ENCODE measurements at places on chromosomes 3 and 15.

GRCh38 chr15:39472621-39473297, 108.1 kb upstream of the THBS1 start:
- DNase-seq, result no peak

DNA sequence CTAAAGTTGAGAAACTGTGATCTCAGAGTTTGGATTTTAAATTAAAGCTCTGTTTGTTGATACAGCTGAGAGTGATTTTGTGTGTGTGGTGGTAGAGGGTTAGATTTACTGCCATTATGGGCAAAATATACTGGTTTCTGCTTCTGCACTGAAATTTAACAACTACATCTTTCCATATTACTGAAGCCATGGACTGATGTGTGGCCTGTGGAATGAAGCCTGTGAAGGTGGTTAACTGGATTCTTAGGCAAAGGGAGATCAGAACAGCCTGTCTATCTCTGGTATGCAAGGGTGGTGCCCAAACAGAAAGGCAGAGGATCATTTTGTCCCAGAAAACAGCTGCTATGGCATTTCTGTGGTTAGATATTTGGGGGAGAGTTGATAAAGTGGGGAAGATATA, 297.3 kb upstream of the THBS1 start:
- no peak for DNase-seq

- DNase-seq, result no peak
Measured at GRCh38 chr3:146334151-146334550, 83.2 kb upstream of the PLSCR4 start.

- no peak for DNase-seq
Measured at GRCh38 chr3:160049988-160050387, 61.4 kb downstream of the IL12A start.

- DNase-seq, result no peak
Measured at GRCh38 chr3:64097920-64098319, 74.6 kb upstream of the PSMD6 start.

DNA sequence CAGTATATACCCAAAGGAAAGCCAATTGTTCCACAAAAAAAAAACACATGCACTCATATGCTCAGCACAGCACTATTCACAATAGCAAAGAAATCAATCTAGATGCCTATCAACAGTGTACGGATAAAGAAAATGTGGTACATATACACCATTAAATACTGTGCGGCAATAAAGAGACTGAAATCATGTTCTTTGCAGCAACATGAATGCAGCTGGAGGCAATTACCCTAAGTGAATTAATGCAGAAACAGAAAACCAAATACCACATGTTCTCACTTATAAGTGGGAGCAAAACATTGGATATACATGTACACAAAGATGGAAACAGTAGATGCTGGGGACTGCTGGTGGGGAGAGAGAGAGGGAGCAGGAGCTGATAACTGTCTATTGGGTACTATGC, 124.2 kb upstream of the AADACL2 start:
- no peak for DNase-seq

- no peak for DNase-seq
Measured at GRCh38 chr3:50534681-50535330, 31.4 kb upstream of the CACNA2D2 start.

GRCh38 chr3:161977063-161977462, 480.5 kb downstream of the OTOL1 start:
- DNase-seq, result no peak

GRCh38 chr3:6680119-6680806, 180.7 kb upstream of the GRM7 start:
- no peak for DNase-seq

DNA sequence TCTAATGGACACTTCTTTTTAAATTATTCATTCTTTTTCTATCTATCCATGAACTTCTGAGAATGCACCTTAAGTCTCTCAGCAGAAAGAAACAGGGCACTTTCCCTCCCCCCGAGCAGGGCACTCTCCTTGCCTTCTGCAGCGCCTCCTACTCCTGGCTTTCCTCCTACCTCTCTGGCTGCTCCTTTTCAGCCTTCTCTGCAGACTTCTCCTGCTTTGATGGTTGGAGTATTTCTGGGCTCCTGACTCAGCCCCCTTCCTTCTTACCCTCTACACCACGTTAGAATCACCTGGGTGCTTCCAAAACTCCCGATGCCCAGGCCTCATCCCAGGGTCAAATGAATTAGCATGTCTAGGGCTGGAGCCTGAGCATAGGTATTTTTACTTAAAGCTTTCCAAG, 3.4 kb downstream of the SCN5A start:
- no peak for DNase-seq

DNA sequence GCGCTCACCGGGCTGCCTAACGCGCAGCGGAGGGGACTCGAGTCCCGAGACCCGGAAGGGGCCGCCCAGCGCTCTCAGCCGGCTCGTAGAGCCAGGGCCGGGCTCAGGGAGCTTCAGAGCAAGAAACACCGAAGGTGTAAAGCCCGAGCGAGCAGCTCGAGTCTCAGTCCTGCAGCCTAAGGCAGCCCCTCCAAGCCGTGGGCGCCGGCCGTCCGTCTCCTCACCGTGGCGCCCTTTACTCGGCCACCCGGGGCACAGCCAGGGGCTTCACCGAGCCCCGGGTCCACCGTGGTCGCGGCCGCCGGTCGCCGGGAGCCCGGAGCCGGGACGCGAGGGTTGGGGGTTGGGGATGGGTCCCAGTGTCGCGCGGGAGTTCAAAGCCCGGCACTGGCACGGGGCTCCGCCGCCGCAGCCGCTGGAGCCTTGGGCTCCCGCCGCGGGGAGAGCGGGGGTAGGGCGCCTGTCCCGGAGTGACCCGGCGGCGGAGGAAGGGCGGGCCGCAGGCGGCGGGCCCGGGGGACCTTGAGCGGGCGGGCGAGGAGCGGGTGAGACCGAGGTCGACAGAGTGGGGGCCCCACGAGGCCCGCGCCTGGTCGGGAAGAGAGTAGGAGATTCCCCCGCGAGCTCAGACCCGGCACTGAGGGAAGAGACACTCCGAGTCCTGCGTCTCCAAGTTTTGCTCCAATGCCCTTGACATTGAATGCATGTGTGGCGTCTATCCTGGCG, 26.9 kb upstream of the THRB start:
- peak; percentile 38 for DNase-seq

- DNase-seq, result peak; percentile 80
Measured at GRCh38 chr3:52190294-52191074, 7.5 kb upstream of the ALAS1 start.

DNA sequence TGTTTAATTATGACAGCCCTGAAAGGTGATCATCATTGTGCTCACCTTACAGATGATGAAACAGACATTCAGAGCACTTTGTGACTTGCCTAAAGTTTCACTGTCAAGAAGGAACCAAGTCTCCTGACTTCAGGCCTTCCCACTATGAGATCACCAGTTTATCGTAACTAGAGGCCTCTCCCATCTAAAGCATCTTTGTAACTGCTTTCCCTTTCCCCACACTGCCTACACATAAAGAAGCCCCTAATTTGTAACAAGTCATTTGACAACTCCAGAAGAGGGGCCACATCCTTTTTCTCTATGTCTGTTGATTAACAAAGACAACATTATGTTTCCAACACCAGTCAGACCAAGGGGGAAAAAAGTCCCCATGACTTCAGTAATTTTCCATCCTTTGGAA, 1.1 kb downstream of the KLHL6 start:
- DNase-seq, result no peak

GRCh38 chr3:72347819-72348319, 500.4 kb downstream of the SHQ1 start:
- DNase-seq, result peak; percentile 20

DNA sequence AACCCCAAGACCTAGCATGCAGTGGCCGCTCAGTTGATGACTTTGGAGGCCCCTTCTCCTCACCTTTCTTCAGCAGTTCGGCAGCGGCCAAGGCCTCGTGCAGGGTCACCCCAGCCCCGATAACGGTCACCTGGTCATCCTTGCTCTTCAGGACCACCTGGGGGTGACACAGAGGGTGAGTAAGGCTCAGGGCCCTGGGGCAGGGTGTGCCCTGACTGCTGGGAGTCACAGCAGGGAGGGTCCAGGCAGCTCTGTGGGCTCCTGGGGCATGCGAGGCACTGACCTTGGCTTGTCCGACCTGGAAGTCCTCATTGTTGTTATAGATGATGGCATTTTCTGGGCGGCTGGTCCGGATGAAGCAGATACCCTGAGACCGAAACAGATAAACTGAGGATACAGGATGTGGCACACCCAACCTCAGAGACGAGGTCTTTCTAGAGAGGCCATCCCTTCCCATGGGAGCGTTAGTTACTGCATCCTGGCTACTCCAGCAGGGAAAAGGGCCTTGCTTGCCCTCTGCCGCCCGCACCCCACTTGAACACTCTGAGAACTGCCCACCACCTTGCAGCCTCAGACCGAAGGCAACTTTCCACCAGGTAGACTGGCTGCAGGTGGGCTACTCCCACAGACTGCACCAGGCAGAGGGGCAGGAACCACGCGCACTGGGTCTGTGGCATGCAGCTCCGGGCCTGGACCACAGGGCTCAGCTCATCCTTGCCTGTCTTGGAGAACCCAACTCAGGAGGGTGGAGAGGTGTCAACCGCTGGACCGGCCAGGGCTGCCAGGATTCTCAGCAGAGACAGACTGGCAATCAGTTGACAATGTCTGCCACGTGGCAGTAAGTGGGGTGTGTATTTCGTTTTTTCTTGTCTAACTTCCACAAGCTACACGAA, 27.6 kb downstream of the TKT start:
- DNase-seq, result no peak

GRCh38 chr15:50275908-50276307, 10.4 kb upstream of the HDC start:
- DNase-seq, result no peak

GRCh38 chr3:25663347-25663868, 1.3 kb downstream of the TOP2B start:
- DNase-seq, result peak; percentile 37

GRCh38 chr3:73964818-73965217, 340.1 kb upstream of the PDZRN3 start:
- DNase-seq, result no peak

DNA sequence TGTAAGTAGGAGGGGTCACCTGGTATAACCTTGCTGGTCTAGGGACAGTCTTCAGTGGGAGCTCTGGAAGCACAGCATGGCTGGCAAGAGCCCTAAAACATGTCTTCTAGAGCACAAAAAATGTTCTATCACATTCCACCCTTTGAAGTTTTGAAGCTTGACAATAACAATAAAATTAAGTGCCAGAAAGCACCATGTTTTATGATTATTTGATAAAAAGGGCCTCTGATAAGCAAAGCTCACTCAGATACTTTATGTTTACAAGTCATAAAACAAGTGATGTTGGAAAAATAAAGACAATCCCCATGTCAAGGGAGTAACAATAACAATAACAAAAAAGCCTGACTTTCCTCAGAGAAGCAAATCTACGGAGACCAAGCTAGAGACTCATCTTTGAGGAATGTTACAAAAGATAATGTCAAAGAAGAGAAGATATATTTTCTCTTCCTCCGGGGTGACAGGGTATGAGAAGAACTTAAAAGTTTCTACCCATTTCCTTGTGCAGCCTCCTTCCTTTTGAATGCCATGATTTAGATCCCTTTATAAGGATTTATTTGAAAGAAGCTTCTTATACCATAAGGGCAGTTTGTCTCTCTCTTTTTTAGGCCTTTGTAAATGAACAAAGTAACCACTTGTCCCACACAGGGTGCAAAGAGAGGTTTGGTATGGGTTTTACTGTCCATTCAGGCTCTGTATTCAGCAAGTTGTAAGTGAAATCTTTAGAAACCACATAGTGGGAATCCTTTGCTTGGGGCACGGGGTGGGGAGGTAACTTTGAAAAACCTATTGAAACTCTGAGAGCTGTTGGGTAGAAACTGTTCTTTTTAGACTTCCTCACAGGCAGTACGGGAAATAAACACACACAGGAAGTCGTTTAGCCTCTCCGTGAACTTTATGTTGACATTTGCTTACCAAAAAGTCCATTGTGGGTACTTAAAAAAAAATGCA, 109.6 kb upstream of the RBMS3 start:
- DNase-seq, result no peak

GRCh38 chr15:92843814-92844213, 56.3 kb upstream of the CHD2 start:
- DNase-seq, result no peak

DNA sequence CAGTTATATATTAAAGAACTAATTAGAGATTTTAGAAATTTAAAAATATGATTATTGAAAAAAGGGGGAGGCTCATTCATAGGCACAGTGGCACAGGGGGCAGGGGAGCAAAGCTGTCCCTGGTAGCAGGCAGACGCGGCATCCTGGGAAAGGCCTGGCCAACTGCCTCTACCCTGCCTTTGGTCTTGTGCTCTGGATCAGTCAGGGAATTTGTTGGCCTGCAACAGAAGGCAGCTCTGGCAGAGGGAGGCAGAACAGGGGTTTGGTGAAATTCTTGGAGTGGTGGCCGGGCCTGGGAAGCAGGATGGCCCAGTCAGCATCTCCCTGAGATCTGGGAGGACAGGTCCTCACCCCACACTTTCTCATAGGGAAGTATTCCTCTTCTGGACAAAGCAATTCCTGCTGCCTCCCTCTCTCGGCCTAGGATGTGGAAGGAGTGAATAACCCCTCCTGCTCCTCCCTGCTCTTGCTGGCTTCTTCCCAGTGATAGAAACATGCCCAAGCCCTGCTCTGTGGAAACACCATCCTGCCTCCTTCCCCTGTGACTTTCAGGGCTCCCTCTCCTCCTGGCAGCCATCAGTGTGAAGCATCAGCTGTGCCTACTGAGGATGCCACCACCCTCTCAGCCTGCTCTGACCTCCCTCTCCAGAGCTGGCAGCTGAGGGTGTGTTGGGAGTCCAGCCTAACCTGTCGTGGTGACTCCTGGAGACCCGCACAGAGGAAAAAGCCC, 26.9 kb downstream of the PRR20G start:
- no peak for DNase-seq

DNA sequence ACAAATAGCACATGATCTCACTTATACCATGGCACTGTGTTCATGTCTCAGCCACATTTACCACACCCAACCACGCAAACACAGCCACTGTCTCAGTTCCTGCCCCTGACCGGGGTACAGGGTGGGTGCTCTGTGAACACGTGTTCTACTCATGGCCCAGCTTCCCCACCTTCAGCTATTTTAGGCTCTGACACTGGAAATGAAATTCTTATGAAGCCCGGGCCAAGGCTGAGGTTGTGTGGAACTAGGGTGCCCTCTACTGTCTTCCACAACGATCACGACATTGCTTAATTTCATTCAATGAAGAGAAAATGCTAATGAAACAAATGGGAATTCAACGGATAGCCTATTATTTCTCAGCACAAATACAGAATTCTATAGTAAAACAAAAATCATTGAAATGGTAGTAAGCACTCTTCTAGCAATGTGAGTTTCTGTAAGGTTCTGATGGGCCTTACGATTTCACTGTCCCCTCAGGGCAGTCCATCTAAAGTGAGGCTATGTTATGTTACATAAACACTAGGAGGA, 2.1 kb upstream of the GABRA5 start:
- peak; percentile 50 for DNase-seq

GRCh38 chr3:12287727-12288181, 1.1 kb upstream of the PPARG start:
- DNase-seq, result no peak

Data from midbrain (tissue), 1 donor.